ENCODE measurements at places on chromosomes 5 and 9.

DNA sequence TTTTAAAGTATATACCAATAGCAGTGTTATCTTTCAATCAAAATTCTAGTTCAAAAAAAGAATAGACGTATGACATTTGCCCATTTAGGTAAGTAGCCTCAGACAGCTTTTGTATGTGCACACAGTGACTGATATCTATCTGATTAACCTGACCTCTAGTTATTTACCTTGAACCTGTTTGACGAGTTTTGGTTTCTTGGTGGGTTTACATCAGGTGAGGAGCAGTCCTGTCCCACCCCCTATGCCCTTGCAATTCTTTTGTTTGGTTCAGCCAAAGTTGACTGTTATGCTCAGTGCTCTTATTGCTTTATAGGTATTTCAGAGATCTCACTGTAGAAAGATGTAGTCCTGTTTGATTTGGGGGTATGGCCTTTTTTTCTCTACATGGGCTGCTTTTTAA is 147.2 kb downstream of the ISOC1 start:
- no peak for DNase-seq

GRCh38 chr9:5953743-5954707 is 61.4 kb downstream of the RANBP6 start:
- peak; percentile 11 for DNase-seq

DNA sequence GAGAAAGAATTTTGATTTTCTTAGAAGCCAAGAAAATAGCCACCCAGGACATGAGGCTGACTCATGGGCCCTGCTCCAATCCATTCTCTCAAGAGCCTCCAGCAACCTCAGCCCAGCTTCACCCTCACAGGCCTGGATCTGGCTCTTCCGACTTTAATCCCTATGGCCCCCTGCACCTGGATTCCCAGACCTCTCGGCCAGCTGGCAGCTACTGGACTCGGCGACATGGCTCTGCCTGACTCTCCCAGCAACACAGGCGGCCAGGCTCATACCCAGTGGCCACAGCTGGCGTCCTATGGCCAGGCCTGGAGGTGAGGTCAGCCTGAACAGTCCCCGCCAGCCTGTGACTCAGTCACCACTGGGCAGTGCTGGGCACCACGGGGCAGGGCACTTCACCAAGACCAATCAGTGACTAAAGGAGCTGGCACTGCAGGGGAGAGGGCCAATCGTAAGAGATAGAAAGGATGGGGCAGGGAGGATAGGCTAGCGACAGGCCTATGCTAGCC is 6.2 kb upstream of the PDLIM4 start:
- DNase-seq, result no peak

GRCh38 chr9:134330590-134330989 is 4.3 kb downstream of the RXRA start:
- DNase-seq, result no peak

- no peak for DNase-seq
Observed at GRCh38 chr5:175388531-175388930, 55.5 kb downstream of the DRD1 start.
